Activated naive CD8-positive, alpha-beta T cell treated with anti-CD3 and anti-CD28 coated beads, Interleukin-2, amount 10 ng/mL, durations not matched to agents 7 days and 5 days (primary cell): ENCODE measurements at places on chromosomes 5 and 9. TPM values are rescaled to one million over a fixed set of nuclear protein-coding genes. Genes with fewer than 3 reads are reported as not detected.
A peak's percentile ranks its signal among the peaks of the same experiment; 100 is the strongest.

DNA sequence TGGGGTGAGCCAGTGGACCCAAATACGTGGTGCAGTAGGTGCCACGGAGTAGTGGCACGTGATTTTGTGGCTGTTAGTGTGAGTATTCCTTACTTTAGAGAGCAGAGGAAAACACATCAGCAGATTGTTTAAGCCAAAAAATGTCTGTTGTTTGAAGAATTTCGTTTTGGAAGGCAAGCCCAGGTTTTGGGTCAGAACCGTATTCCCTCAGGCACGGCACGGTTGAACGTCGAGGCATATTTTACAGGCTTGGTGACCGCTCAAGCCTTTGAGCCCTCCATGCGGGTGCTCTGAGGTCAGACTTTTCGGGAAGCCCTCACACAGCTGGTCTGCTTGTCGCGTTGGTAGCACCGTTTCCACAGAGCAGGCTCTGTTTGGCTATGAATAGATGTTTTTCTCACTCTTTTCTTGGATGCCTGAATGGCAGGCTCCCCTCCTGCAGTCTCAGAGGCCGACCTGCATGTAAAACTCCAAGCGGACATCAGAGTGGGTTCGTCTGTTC is 27.2 kb downstream of the NEK6 start:
- no peak for DNase-seq

GRCh38 chr5:87277279-87277835 is 9.7 kb downstream of the RASA1 start:
- DNase-seq: no peak

DNA sequence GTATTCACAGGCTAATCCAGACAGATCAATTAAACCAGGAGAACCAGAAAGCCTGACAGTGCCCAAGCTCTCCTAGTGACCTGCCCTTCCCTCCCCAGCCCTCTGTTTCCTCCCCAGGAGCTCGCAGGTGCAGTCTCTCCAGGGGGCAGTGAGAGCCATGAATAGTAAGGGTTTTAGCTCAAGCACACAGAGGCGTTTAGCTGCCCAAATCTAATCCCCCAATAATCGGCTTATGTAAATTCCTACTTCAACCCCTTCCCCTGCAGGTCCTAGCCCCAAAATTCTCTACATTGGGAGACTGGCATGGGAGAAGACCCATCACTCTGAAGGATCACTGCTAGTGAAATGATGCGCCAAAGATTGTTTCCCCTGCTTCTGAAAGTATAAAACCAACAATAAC is 10.5 kb upstream of the TAL2 start:
- DNase-seq: no peak

The NR2F1-AS1 gene
- total RNA-seq: not detected

GRCh38 chr9:81669041-81669651 is 20.2 kb downstream of the TLE1 start:
- DNase-seq: no peak

DNA sequence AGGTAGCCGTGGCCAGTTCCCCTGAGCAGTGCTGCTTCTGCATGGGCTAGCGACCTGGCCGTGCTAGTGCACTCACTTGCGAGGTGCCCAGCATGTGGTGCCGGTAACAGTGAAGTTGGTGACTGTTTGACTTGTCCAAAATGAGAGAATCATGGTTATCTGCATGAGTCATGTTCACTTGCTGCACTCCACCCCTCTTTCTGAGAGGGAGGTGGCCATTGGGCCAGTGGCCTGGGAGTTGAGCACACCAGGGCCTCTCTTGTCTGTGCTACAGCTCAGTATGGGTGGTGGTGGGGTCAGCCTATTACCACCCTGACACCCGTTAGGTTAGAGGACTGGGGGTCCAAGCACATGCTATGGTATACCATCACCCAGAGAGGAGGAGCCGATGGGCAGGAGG is 55.4 kb upstream of the GARNL3 start:
- DNase-seq: no peak

The KLF4 gene
- total RNA-seq: 1.1 TPM

The FAM193B gene
- total RNA-seq: 153 TPM

The DNAI1 gene
- total RNA-seq: not detected

The LCNL1 gene
- total RNA-seq: 0.33 TPM

DNA sequence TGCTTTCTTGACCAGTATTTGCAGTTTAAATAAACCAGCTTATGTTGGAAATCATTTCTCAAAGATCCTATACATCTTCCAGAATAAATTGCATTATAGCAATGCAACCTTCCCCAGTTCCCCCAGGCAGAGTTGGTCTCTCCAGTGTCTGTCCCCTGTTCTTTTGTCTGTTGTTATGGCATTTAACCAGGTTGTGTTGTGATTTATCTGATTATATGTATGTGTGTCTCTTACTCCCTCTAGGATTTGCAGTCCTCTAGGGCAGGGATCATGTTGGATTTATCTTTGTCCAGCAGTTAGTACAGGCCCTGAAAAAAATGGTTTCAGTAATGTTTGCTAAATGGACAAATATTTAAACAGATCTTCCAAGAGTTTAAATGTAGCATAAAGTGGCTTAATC is 17.3 kb downstream of the GARNL3 start:
- DNase-seq: no peak

The JAKMIP2 gene
- total RNA-seq: 4.9 TPM

DNA sequence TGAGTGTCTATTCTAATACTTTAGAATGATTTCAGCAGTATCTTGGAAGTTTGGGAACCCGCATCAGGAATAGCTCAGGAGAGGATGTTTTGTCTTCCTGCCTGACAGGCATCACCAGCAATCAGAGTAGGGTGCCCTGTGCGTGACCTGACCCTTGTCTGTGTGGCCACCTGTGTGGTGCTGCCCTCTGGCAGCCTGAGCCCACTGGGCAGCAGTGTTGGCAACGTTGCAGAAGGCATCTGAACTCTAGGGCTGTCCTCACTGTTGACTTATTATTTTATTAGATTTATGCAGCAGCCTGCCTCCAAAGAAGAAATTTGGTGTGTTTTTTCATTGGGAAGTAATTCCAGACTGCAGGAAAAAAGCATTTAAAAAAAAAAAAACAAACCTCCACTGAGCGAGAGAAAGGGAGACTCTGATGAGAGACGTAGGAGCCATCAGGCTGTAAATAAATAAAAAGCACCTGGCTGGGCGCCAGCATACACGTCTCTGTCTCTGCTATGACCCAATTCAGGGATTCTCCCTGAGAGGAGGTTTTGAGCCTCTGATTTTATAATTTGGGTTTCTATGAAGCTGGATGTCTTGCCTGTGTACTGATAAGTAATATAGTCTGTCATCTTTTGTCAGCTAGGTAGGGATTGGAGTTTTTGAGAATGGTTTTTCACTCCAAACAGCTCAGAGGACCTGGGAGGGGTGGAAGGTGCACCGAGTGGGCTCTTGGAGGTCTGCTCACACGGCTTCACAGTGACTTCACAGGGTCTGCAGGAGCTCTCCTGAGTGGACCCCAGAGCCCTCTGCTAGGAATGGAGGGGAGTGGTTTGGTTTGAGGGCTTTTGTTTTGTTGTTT is 49.0 kb downstream of the FAM78A start:
- no peak for DNase-seq

GRCh38 chr9:115395511-115396021 is 277.6 kb upstream of the TNC start:
- DNase-seq: no peak

DNA sequence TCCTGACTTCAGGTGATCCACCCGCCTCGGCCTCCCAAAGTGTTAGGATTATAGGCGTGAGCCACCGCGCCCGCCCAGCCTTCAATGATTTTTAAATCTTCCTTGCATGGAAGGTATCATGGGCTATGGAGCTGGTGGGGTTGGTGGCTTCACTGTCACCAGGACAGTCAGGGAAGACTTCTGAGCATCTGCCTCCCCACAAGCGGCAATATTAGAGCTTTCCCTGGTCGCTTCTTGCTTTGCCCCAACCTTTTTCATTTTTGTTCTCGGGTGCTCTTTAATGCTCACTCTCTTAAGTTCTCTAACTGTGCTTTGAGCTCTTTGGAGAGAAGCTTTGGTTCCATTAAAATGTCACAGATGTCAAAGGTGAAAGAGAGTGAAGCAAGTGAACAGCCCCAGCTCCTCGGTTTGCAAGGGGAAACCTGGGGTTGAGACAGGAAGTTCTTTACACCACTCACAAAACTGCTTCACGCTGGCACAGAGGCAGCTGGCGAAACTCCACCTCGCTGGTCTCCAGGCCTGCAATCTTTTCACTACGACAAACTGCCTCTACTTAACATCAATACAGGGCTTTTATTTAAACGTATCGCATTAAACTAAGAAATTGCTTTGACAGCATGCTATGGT is 142.5 kb upstream of the RETREG1 start:
- DNase-seq: peak; percentile 36

- no peak for DNase-seq
These were observed 81.4 kb downstream of the SPATA31C2 start for GRCh38 chr9:88056876-88057275.

The FGD3 gene
- total RNA-seq: 160 TPM

DNA sequence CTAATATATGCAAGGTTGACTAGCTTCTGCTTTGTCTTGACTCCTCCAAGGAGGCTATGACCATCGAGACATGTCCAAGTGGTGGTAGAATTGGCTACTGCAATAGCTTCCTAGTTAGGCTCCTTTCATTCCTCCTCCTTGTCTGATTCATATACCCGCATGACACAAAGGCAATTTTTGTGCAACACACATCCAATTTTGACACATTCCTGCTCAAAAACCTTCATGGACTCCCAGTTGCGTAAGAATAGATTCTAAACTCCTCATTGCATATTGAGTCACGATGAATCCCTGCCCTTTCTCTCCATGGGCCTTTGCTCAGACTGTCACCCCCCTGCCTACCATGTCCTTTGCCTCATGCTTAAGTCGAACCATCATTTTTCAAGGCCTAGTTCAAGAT is 344.5 kb downstream of the ACTL7B start:
- DNase-seq: no peak

DNA sequence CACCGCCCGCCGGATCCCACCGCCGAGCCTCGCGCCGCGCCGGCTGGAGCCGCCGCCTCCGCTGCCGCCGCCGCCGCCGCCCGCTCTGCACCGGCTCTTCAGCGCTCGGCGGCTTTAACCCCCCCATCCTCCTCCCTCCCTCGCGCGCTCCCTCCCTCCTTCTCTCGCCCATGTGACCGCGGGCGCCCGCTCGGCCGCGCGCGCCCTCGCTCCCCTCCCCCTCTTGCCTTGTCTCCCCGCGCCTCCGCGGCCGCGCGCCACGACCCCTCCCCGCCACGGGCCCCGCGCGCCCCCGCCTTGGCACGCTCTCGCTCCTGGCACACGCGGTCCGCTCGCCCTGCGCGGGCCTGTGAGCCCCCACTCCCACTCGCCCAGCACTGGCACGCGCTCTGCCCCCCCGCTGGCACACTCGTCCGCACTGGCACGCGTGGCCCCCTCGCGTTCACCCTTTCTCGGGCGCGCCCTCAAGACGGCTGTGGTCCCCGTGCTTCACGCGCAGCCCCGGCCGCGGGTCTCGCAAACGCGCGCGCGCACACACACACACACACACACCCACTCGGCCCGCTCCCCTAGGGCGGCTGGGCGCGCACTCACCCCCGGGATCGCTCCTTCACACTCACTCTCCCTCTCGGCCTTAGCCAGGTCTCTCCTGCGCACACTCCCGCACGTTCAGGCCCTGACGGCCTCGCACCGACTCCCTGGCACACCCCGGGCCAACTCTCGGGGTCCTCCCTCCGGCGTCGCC is at the start of gene CNTFR:
Gene CNTFR, minus strand, starts transcription at position 89 of the 745 bp plus-strand sequence. CDS start 20,743 bp downstream, outside the sequence.
- peak; percentile 44 for DNase-seq

DNA sequence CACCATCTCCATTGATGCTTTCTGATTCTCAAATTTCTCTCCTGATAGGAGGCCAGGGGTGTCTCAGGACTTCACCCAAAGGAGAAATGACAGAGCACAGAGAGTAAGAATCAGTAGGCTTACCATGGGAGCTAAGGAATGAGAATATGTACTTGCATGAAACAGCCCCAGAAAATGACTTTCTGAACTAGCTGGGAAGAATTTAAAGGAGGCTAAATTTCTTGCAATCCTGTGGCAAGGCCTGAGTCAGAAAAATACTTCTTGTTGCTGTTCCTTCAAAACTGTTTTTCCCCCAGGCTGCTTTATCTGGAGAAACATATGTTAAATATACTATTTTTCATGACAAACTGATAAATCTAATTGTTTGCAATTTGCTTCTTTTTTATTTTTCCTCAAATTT is 53.4 kb upstream of the FBXL7 start:
- DNase-seq: no peak

GRCh38 chr9:135592331-135592590 is 30.7 kb downstream of the PAEP start:
- no peak for DNase-seq

DNA sequence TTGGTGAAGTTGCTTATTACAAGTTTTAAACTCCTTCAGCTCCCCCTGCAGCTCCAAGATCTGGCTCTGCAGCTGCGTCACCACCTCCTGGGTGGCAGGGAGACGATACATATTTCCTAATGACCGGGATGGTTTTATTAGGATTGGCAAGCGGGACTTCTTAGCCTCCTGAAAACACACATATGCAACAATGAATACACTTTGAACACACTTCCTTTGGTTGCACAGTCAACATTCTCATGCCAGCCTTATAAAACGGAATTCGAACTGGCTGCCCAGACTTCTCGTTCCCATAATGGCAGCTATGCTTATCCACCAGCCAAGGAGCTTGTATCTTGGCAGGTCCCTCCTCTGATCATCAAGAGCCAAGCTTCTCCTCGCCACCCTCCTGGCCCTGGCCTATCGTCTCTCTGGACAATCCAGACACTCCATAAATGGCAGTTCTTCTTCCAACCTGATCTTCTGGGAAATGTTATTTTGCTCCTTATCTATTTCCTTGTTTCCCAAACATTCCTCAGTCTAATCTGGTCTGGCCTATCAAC is 131.9 kb downstream of the CDK5RAP2 start:
- no peak for DNase-seq

The PRR16 gene
- total RNA-seq: not detected

- no peak for DNase-seq
These were observed 300.8 kb downstream of the CDH9 start for GRCh38 chr5:26737348-26738265.

GRCh38 chr5:390623-391491 is 52.1 kb upstream of the EXOC3 start:
- DNase-seq: no peak

The HAVCR2 gene
- 76.9 TPM for total RNA-seq

The FBP1 gene
- 2.7 TPM for total RNA-seq

DNA sequence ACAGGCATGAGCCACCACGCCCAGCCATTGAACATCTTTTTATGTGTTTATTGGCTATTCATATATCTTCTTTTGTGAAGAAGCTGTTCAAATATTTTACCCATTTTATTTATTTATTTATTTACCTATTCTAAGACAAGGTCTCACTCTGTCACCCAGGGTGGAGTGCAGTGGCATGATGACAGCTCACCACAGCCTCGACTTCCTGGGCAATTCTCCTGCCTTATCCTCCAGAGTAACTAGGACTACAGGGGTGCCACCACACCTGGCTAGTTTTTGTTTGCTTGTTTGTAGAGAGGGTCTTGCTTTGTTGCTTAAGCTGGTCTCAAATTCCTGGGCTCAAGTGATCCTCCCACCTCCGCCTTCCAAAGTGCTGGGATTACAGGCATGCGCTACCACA is 33.5 kb downstream of the NAIF1 start:
- DNase-seq: no peak

GRCh38 chr5:59180515-59180914 is 597.6 kb downstream of the RAB3C start:
- DNase-seq: no peak

GRCh38 chr5:170809551-170809950 is 26.0 kb downstream of the GABRP start:
- DNase-seq: no peak

GRCh38 chr5:78496373-78496772 is 136.0 kb downstream of the SCAMP1 start:
- no peak for DNase-seq

GRCh38 chr5:116013207-116013785 is 19.0 kb upstream of the ARL14EPL start:
- DNase-seq: no peak
